ENCODE measurements at places on chromosomes 12 and 14.

GRCh38 chr14:97524589-97525319, 727.6 kb downstream of the VRK1 start:
- DNase-seq: no peak

DNA sequence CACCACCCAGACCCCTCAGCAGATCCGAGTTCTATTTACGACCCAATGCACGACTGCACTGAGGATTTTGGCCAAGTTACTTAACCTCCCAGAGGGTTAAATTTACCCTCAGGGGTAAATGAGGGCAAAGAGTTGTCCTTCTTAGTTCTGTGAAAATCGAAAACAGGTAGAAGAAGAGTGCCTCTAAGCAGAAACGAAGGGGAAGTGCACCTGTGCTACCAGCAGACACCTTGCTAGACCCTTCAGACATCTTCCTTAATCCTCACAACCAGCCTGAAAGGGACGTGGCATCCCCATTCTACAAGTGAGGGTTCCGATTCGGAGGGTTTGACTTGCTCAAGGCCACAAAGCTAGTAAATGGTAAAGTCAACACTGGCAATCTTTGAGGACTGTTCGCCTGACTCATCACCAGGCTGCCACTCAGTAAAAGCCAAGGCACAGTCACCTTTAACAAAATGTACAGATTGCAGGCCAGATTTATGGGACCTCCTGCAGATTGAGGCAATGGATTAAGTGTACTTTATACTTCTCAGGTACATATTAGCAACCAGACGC, 1.6 kb downstream of the GSG1 start:
- peak; percentile 87 for DNase-seq

DNA sequence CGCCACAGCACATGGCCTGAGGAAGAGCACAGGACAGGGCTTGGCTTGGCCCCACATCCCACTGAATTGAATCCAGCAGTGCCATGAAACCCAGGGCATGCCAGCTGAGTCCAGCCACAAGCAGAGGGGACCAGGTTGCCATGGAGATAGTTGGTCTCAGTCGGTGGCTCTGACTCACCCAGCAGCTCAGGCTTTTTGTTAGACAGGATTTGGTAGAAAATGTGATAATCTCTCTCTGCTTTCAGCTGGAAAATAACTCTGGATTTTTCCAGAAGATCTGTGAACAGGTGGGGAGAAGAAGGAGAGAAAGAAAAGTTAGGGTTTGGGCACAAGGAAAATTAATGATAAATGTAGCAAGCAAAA, 4.8 kb downstream of the MYH7 start:
- DNase-seq: peak; percentile 62

DNA sequence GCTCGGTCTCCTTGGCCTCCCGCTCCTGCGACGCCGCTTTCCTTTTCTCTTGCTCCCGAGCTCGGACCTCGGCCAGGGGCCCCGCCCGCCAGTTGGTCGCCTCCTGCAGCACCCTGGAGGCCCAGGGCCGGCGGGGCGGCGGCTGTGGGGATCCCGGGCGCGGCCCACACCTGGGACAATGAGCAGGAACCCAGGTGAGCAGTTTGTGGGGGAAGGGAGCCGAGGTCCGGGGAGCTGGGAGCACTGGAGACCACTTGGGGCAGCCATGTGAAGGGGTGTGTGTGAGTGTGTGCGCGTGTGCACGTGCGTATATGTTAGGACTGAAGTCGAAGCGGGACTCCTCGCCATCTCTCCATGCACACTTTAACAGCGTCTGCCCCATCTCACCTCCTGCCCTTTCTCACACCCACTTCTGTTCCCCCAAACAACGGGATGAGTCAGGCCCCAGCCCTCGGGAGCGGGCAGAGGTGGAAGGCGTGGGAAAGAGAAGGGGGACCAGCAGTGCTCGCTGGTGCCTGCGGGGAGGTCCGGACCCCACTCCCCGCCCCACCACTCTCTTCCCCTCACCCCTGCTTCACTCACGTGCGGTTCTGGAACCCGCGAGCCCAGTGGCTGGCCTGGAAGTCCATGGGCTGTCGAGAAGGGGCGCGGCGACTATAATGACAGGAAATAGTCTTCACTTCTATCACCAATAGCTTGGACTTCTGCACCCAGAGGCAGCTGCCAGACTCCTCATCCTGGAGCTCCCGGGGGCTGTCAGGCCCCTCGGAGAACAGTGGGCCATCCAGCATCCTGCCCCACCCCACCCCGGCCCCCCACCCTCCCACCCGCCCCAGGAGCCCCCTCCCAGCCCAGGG, 450 bp downstream of the DDN start:
- DNase-seq: peak; percentile 40
